Stimulated activated CD8-positive, alpha-beta memory T cell treated with anti-CD3 and anti-CD28 coated beads, Interleukin-15, amount 100 ng/mL, for 4 hours (primary cell): ENCODE measurements at places on chromosomes 7 and 10.

- DNase-seq: no peak
These were observed 240.1 kb upstream of the ADARB2 start for GRCh38 chr10:1977461-1977860.

- DNase-seq: no peak
These were observed 266.6 kb downstream of the POLR1F start for GRCh38 chr7:19442016-19442785.

DNA sequence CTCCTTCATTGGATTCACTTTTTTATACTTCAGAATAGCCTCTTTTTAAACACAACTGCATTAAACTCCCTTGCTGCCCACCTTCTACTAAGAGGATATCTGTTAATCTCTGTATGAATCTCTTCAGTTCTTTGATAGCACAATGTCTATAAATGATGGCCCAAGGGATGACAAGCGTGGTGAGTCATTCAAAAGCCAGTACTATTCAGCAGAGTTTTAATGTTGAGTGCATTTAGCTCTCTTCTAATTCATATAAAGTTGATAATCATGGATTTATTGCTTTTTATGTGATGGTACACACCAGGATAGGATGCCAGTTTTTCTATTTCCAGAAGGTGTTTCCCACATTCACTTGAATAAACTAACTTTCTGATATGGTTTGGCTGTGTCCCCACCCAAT, 57.4 kb upstream of the HECTD2 start:
- DNase-seq: no peak

- DNase-seq: no peak
These were observed 33.4 kb upstream of the LRRC18 start for GRCh38 chr10:48973065-48973464.

DNA sequence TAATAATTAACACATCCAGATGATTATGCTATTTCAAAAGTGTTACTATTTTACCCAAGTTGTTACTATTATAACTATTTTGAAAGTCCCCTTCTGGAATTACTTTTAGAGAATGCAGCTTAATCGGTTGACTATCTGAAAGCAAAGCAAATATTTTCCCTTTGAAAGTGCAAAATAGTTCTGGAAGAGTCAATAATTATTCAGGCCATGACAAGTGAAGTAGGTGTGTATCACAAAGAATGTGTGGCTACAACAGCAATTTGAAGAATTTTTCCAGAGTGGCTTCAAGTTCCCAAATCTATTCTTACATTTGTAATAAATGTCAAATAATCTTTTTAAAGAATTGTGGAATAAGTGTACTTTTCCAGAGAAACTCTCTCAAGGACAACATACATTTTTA, 42.8 kb downstream of the RNLS start:
- no peak for DNase-seq

GRCh38 chr10:78404296-78404695, 370.6 kb downstream of the RPS24 start:
- DNase-seq: no peak
